Activated naive CD8-positive, alpha-beta T cell treated with anti-CD3 and anti-CD28 coated beads, Interleukin-2, amount 50 U/mL, for 24 hours (primary cell): ENCODE measurements at places on chromosomes 2 and 18.

- DNase-seq = peak; percentile 60
Measured at GRCh38 chr2:239264838-239265651, 135.8 kb downstream of the HDAC4 start.

- DNase-seq = no peak
Measured at GRCh38 chr2:111900859-111901258, 2.5 kb downstream of the MERTK start.

- no peak for DNase-seq
Measured at GRCh38 chr2:215019085-215019484, 119.3 kb downstream of the ABCA12 start.

DNA sequence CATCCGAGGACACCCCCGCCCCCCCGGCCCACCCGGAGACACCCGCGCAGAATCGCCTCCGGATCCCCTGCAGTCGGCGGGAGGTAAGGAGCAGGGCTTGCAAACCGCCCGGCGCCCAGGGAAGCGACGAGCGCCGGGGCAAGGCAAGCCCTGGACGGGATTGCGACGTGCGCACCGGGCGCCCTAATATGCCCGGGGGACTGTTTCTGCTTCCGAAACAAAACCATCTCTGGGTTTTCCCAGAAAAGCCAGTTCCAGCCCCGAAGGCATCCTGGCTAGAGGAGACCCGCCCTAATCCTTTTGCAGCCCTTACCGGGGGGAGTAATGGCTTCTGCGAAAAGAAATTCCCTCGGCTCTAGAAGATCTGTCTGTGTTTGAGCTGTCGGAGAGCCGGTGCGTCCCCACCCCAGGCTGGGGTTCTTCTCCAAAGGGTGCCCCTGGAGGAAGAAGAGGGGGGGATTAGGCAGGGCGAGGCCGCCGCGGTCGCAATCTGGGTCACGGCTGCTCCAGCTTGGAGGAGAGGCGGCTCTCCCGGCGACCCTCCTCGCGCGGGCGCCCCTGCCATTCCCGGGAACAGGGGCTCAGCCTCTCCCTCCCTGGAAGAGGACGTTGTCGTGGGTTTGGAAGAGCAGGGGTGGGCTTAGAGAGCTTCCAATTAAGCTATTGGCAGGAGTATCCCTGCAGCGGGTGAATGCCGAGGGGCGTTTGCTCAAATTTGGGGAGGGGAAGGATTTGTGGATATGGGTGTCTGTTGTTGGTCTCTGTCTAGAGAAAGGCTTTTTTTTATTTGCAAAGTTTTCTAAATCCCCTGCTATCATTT is 521 bp downstream of the MYCN start:
- DNase-seq = no peak

- no peak for DNase-seq
Measured at GRCh38 chr2:235940330-235940729, 227.9 kb downstream of the GBX2 start.

- DNase-seq = no peak
Measured at GRCh38 chr2:104078431-104079157, 775.3 kb upstream of the POU3F3 start.

GRCh38 chr2:96810783-96811192 is 5.3 kb upstream of the CNNM3 start:
- DNase-seq = no peak

- DNase-seq = no peak
Measured at GRCh38 chr2:134490559-134490958, 228.2 kb downstream of the TMEM163 start.

GRCh38 chr18:24296276-24296675 is 101.3 kb downstream of the OSBPL1A start:
- DNase-seq = no peak

DNA sequence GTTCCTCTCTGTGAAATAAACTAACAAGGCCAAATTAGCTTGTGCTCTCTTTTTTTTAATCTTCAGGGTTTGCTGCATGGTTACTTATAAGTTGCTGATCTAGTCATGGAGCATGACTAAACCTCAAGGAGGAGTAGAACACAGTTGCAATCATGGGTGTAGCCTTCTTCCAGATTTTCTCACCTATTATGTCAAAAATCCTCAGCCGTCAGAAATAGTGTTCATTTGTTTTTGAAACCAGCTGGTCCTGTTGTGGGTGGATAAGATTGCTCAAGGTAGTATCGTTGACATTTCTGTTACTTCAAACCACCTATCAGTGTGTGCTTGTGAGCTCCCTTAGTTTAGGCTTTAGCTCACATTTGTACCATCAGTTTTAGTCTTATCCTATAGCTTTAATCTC is 11.2 kb downstream of the RELCH start:
- no peak for DNase-seq

DNA sequence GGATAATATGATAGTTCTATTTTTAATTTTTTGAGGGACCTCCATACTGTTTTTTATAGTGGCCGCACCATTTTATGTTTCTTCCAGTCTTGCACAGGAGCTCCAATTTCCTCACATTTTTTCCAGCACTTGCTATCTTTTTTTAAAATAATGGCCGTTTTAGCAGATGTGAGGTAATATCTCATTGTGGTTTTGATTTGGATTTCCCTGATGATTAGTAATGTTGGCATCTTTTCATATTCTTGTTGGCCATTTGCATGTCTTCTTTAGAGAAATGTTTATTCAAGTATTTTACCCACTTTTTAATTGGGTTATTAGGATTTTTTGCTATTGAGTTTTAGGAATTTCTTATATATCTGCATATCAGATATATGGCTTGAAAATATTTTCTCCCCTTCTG is 29.9 kb upstream of the NAPG start:
- no peak for DNase-seq

- no peak for DNase-seq
Measured at GRCh38 chr18:78995740-78996395, 16.2 kb downstream of the SALL3 start.

DNA sequence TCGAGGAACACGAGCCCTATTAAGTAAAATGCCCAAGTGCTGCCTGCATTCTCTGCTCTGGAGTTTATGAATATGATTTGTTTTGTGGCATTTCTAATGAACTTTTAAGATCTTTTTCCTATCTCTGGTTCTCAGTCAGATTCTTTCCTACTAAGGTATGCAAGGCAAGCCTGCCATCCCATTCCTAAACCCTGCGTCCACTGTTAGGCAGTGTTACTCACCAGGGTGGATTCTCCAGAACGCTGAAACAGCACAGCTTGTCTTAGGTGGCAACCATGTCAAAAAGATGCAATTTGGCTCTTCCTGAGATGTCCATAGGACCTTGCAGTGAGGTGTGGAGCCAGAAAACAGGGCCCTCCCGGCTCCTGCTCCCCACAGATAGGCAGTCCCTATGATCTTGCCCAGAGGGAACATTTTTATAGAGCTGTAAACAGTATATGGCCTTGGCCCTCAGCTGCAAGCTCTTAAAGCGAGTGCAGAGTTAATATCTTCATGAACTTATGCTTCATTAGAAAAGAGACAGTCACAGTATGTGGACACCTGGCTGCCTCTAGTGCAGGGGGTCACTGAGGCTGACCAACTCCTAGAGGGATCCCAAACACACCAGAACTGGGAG is 84.4 kb downstream of the TPGS2 start:
- DNase-seq = no peak

GRCh38 chr2:67840460-67841068 is 222.2 kb downstream of the C1D start:
- peak; percentile 31 for DNase-seq

- no peak for DNase-seq
Measured at GRCh38 chr2:62806231-62806630, 100.7 kb downstream of the EHBP1 start.

DNA sequence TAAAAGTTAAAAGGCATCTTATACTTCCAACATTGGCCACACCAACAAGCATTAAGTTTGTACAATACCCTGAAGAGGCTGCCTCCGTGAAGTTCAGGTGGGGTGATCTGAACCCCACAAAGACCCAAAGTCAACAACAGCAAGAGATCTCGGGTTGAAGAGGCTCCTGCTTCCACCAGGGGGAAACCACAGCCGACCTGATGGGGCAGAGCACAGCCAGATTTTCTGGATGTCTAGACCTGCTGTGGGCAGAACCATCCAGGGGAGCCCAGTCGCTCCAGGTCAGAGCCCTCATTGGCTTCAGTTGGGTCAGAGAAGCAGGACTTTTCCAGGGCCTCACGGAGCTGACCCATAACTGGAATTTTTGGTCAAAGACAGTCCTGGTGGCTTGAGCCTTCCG is 66.5 kb upstream of the ACKR3 start:
- DNase-seq = no peak

- DNase-seq = no peak
Measured at GRCh38 chr2:64629875-64630274, 23.8 kb downstream of the SERTAD2 start.

DNA sequence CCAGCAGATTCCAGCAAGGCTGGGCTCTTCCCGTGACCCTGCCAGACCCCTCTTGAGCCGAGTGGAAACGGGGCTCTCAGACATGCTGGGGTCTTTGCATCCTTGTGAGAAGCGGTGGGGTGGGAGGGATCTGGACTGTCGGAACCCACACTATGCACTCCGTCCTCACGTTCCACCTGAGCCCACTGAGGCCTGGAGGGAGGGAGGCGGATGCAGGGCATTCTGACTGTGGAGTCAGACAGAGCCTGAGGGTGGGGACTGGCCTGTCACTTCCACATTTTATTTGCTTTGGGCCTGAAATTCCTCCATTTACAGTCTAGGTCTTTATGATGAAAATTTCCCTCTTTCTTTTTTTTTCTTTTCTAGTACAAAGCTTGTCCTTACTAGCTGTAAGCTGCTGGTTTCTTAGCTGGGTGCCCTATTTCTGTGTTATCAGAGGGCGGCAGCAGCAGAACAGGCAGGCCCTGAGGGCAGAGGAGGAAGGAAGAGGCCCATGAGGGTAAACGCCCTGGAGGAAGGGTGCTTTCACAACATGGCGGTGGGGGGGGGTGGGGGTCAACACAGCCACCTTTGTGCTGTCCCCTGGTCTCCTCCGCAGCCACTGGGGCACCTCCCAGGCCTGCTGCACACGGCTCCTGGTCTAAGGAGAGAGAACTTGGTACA is 373.5 kb upstream of the MYT1L start:
- no peak for DNase-seq

DNA sequence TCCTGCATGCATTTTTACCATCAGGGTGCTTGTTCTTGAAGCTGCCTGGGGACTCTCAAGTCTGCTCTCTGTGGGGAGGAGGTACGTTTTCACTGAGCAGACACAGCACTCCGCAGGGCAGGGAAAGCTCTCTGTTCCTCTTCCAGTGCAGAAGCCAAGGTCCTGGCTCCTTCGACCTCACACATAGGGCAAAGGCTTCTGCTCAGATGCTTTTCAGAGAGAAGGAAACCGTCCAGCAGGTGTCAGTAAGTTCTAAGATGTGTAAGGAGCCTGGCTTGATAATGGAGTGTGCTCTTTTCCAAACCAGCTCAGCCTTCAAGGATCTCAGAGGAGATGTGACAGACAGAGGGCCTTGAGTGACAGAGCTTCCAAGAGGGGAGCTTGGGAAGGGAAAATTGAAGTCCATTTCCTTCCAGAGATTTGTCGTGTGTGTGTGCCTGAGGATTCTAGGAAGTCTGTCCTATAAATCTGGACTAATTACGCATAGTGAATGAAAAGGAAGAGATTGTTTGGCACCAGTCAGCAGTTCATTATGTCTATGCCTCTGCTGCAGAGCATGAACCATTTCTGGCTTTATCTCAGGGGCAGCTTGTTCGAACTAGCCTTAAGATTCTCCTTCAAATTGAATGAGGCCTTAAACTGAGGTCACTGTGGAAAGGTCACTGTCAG is 67.3 kb upstream of the UPP2 start:
- DNase-seq = no peak

DNA sequence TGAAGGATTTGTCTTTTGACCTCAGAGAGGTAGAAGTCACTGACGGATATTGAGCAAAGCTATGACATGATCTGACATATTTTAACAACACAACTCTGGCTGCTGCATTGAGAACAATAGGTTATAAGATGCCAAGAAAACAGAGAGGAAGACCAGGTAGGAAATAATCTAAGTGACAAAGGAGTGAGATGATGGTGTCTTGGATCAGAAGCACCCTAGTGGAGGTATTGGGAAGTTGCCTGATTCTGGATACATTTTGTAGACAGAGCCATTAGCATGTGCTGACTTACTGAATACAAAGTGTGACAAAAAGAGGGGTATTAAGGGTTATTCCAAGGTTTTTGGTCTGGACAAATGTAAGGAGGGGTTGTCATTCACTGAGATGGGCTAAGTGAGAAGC is 1438.1 kb downstream of the DPP10 start:
- DNase-seq = no peak

DNA sequence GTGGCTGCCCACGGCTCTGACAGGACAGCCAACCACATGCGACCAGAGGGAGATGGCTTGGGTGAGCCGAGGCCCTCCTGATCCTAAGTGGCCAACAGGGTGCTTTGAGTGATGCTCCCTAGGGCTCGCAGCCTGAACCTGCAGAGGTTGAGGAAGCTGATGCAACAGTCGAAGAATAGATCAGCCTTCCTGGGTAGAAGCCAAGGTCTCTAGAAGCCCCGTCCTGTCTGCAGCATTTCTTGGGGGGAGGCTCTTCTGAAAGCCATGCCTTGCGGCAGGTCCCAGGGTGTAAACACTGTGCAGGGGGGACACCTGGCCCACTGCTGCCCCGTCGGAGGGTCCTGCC is 136.4 kb downstream of the HDAC4 start:
- no peak for DNase-seq

DNA sequence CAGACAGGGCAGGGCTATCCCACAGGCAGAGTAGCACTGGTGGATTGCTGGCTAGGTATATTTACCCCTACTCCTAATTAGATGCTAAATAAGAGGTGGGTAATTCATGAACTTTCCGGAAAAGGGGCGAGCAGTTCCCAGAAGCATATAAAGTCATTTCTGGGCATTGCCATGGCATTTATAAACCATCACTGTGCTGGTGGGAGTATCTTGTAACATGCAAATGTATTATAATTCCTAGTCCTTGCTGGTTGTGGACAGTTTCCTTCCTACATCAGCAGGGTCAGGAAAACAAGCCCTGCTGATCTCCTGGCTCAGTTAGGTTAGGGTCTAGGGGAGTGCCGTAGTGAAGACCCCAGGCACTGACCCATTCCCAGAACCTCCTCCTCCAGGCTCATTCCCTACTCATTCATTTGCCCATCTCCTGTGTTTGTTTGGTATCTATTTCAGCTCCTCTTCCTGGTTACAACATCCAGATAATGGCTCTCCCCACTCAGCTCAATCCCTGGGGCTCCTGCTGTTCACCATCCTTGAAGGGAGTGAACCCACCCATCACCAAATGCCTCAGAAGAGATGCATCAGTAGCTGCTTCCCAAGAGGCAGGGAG is 282.7 kb downstream of the SRBD1 start:
- no peak for DNase-seq

- no peak for DNase-seq
Measured at GRCh38 chr18:58542426-58543159, 86.3 kb downstream of the ALPK2 start.

- DNase-seq = no peak
Measured at GRCh38 chr2:74884118-74884762, 50.3 kb downstream of the HK2 start.

GRCh38 chr2:83584672-83585071 is 874.4 kb downstream of the SUCLG1 start:
- no peak for DNase-seq

GRCh38 chr2:212282671-212283261 is 255.8 kb downstream of the ERBB4 start:
- no peak for DNase-seq

- DNase-seq = no peak
Measured at GRCh38 chr18:41873730-41874129, 81.3 kb upstream of the PIK3C3 start.
